ENCODE measurements at places on chromosomes 16 and 17.

- DNase-seq: no peak
Measured at GRCh38 chr17:44543905-44544523, 13.3 kb upstream of the FZD2 start.

DNA sequence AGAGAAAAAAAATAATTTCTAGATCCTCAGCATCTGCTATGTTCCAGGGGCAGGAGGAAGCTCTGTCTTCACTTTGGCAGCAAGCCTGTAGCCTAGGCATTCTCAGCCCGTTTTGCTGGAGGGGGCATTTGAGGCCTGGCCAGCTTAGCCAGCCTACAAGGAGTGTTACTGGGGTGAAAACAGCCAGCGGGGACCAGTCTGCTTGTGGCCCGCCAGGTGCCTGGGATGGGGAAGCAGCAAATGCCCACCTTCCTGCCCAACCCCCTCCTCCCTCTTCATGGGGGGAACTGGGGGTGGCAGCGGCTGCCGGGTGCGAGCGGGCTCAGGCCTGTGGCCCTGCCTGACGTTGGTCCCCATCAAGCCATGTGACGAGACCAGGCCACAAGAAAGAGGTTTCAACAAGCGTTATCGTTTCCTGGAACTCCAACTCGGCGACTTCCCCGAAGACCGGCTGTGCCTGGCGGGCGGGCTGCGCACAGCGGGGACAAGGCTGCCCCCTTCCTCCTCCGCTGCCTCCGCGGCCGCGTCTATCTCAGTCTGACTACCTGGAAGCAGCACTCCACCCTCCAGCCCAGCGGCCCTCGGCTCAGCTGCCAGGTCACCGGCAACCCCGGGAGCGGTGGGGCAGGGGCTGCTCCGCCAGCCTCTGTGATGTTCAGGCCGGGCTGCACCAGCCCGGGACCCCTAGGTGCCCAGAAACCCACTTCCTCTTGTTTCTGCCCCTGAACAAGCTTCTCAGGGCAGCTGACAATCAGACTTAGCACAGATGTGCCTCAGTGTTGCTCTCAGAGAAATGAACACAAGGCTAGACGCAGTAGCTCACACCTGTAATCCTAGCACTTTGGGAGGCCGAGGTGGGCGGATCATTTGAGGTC lies 22.9 kb downstream of the SOCS1 start:
- DNase-seq: peak; percentile 69

GRCh38 chr17:74917430-74917829 lies 5.6 kb downstream of the USH1G start:
- no peak for DNase-seq

- DNase-seq: no peak
Measured at GRCh38 chr17:62110923-62111484, 45.9 kb upstream of the MED13 start.

- no peak for DNase-seq
Measured at GRCh38 chr17:44518032-44518431, 14.8 kb upstream of the GPATCH8 start.

DNA sequence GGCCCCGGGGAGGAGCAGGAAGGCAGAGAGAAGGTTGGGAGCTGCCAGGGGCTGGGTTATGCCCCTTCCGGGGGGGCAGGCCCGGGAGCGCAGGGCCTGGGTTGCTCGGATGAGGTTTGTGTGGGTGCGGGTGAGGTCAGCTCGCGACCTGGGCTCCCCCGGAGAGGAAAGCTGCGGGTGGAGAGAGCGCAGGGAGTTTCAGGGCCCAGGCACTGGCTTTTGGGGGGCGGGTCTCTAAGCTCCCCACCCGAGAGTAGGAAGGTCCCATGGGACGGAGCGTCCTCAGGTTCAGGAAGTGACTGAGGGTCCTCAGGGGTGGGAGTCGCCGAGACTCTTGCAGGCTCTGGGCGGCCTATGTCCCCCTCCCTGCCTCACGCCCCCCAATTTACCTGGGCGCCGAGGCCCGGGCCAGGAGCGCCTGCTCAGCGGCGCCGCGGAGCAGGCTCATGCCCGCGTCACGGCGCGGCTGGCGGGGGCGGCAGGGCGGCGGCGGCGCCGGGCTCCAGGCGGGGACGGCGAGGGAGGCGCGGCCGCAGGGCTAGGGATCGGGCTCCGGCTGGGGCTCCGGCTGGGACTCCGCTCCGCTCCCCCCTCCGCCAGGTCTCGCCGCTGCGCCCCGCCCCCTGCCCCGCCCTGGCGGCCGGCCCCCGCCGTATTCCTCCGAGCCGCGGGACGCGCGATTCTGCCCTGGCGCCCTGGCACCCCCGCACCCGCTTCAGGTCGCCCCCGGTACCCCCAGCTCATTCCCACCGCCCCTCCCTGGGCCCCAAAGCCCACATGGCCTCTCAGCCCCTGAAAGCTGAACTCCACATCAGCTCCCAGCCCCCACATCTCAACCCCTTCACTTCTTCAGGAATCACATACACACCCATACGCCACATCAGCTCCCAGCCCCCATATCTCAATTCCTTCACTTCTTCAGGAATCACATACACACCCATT lies at the start of gene DOK4:
Gene DOK4 (minus strand): TSS at position 578 of the 942 bp plus-strand sequence. CDS start 6,986 bp downstream, outside the sequence.
- peak; percentile 69 for DNase-seq

DNA sequence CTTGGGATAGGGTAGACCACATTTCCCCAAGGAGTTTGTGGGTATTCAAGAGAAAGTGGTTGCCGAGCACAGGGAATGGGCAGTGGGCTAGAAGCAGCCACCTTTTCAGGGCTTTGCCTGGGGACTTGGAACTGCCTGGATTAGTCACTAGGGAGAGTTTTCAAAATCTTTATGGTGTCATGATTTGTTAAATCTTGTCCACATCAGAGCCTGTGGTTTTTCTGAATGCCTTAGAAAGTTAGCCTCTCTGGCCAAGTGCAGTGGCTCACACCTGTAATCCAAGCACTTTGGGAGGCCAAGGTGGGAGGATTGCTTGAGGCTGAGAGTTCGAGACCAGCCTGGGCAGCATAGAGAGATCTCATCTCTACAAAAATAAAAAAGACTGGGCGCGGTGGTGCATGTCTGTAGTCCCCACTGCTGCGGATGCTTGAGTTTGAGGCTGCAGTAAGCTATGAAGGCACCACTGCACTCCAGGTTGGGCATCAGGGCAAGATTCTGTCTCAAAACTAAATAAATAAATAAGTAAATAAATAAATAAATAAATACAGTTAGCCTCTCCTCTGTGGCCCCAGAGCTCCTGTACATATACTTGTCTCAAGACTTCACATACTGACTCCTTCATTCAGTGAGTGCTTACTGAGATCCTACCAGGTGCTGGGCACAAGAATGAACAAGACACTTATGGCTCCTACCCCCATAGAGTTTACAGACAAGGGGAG lies 76.3 kb upstream of the HNF1B start:
- DNase-seq: no peak

Measured in activated CD4-positive, alpha-beta T cell treated with anti-CD3 and anti-CD28 coated beads for 1 hour (primary cell).